ENCODE measurements at places on chromosomes 4 and X. TPM values are rescaled to one million over a fixed set of nuclear protein-coding genes. Genes with fewer than 3 reads are reported as not detected.

TIMM17B gene
- total RNA-seq: 44.5 TPM

PCSK1N gene
- 1.2 TPM for total RNA-seq

DNA sequence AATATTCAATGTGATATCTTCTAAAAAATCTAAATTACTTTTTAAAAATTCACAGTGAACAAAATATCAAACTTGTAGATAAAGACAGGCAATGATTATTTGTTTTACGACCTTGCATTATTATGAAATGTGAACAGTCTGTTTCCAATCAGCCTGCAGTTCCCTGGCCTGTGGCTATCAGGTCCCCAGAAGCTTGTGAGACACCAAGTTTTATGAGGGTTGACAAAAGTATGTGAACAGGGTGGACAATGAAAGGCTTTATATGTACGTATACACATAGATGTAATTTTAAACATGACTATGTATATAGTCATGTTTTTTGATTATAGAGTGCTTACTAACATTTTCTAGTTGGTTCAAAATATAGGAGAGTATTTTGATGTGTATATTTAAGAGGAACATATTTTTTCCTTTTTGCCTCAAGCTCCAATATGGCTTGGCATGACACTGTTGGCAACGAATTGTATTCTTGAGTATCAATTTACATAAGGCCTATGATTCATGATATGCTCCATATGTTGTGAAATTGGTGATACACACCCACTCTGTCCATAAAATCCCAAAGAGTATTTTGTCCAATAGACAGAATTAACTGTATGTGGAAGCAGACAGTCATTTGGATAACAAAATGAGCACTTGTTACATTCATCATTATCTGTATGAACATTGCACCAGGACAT is 55.7 kb downstream of the BTC start:
- H3K4me3 ChIP-seq: no peak overlapping the region
- no peaks in the 10 kb centered on the region for H3K4me1 ChIP-seq
- no peaks in the 10 kb centered on the region for H3K36me3 ChIP-seq
- H3K27ac ChIP-seq: no peak overlapping the region
- no peaks in the 10 kb centered on the region for H3K27me3 ChIP-seq

GRCh38 chrX:1380672-1381233 is 11.2 kb downstream of the SLC25A6 start:
- H3K4me3 ChIP-seq: no peak overlapping the region
- no peaks in the 10 kb centered on the region for H3K27me3 ChIP-seq
- no peak overlapping the region for H3K27ac ChIP-seq
- H3K36me3 ChIP-seq: peaks cover 13% of the 10 kb centered on the region
- peaks cover 4% of the 10 kb centered on the region for H3K4me1 ChIP-seq
- no peak for DNase-seq

DNA sequence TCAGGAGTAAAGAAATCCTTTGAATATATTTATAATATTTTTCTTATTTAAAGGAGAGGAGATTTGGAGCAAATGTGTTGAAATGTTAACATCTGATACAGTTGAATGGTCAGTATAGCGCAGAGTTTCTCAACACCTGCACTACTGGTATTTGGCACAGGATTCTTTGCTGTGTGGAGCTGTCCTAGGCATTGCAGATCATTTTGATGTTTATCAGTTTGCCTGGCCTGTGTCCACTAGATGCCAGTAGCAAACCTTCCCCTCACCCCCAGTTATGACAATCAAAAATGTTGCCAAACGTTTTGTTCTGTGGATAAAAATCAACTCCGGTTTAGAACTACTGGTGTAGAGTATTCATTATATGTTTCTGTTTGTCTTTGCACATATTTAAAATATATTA is 765.3 kb upstream of the SLIT2 start:
- no peaks in the 10 kb centered on the region for H3K36me3 ChIP-seq
- no peak overlapping the region for H3K27ac ChIP-seq
- no peaks in the 10 kb centered on the region for H3K4me1 ChIP-seq

DNA sequence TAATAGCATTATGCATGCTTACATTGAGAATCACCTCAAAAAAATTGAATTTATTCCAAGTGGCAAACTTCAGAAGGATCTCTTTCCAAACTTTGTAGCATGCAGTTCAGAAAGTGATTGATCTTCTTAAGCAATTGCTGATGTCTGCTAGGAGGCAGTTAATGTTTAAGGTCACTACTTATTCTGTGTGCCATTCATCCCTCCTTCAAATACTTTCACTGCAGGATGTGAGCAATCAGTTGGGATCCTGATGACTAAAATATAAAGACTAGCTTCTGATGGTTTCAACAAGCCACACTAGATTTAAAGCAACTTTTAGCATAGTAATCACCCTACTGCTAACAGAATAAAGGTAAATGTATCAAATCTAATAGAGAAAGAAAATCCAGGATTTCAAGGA is 414.1 kb downstream of the ADGRL3 start:
- no peaks in the 10 kb centered on the region for H3K36me3 ChIP-seq
- H3K27me3 ChIP-seq: no peaks in the 10 kb centered on the region
- no peak overlapping the region for H3K4me3 ChIP-seq
- H3K4me1 ChIP-seq: no peaks in the 10 kb centered on the region

FGF13 gene
- total RNA-seq: not detected

- H3K27ac ChIP-seq: no peak overlapping the region
- DNase-seq: no peak
- H3K4me1 ChIP-seq: no peaks in the 10 kb centered on the region
- no peaks in the 10 kb centered on the region for H3K36me3 ChIP-seq
Measured at GRCh38 chr4:19455196-19455595, 796.5 kb upstream of the SLIT2 start.

GRCh38 chrX:129931411-129932015 is 25.5 kb downstream of the UTP14A start:
- peak overlapping the region; percentile 82 for H3K4me3 ChIP-seq
- peak overlapping the region; percentile 94 for H3K27ac ChIP-seq
- peaks cover 2% of the 10 kb centered on the region for H3K4me1 ChIP-seq
- H3K27me3 ChIP-seq: peaks cover 6% of the 10 kb centered on the region

- H3K27me3 ChIP-seq: no peaks in the 10 kb centered on the region
- peaks cover 21% of the 10 kb centered on the region for H3K36me3 ChIP-seq
Measured at GRCh38 chr4:37909332-37910090, 18.6 kb downstream of the TBC1D1 start.

DNA sequence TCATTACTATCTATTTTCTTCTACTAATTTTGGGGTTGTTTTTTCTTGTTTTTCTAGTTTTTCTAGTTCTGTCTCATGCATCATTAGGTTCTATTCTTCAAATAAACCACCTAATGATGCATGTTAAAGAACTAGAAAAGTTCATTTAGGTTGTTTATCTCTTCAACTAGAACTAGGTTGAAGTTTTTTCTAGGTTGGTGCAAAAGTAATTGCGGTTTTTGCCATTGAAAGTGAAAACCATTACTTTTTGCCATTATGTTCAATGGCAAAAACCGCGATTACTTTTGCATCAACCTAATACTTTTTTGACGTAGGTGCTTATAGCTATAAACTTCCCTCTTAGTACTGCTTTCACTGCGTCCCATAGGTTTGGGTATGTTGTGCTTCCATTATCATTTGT is 64.4 kb upstream of the SLC7A3 start:
- H3K4me3 ChIP-seq: no peak overlapping the region
- H3K27ac ChIP-seq: no peak overlapping the region
- H3K27me3 ChIP-seq: peaks cover 10% of the 10 kb centered on the region
- no peaks in the 10 kb centered on the region for H3K36me3 ChIP-seq

DNA sequence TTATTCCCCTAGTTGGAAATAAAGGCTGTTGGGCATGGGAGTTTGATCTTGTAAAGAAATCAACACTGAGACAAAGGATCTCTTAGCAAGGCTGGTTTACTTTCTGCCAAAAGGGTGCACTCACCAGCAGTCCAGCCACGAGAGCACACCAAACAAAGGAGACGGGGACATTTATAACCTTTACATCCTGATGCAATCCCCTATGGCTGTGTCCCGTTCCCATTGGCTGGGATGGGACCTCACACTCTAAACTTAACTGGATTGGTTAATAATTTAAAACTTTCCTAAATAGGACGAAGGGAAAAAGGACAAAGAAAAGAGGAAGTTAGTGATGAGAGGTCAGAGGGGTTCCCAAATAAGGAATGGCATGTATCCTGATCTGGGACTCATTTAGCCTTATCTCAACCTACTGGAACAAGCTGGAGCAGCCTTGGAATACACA is 17.9 kb downstream of the METAP1 start:
- H3K27ac ChIP-seq: no peak overlapping the region
- H3K36me3 ChIP-seq: peaks cover 73% of the 10 kb centered on the region
- peaks cover 2% of the 10 kb centered on the region for H3K4me1 ChIP-seq
- no peaks in the 10 kb centered on the region for H3K27me3 ChIP-seq
- no peak overlapping the region for H3K4me3 ChIP-seq

DNA sequence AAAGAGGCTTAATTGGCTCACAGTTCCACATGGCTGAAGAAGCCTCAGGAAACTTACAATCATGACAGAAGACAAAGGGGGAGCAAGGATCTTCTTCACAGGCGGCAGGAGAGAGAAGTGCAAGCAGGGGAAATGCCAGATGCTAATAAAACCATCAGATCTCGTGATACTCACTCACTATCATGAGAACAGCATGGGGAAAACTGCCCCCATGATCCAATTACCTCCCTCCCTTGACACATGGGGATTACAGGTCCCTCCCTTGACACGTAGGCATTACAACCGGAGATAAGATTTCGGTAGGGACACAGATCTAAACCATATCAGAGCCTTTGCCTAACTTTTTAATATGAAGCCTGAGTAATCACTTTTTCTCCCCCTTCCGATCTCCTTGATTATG is 43.7 kb upstream of the MAPK10 start:
- no peaks in the 10 kb centered on the region for H3K27me3 ChIP-seq
- H3K4me1 ChIP-seq: no peaks in the 10 kb centered on the region
- no peaks in the 10 kb centered on the region for H3K36me3 ChIP-seq
- DNase-seq: no peak

UPF3B gene
- 11.1 TPM for total RNA-seq

- no peak overlapping the region for H3K27ac ChIP-seq
- H3K4me1 ChIP-seq: peaks cover 8% of the 10 kb centered on the region
- peaks cover 6% of the 10 kb centered on the region for H3K36me3 ChIP-seq
- H3K27me3 ChIP-seq: peaks cover 37% of the 10 kb centered on the region
Measured at GRCh38 chr4:6204098-6204497, 3.7 kb upstream of the JAKMIP1 start.

DTHD1 gene
- 4.7 TPM for total RNA-seq

- DNase-seq: no peak
- no peak overlapping the region for H3K4me3 ChIP-seq
- no peaks in the 10 kb centered on the region for H3K36me3 ChIP-seq
- H3K27ac ChIP-seq: no peak overlapping the region
- peaks cover 11% of the 10 kb centered on the region for H3K27me3 ChIP-seq
- H3K4me1 ChIP-seq: peaks cover 15% of the 10 kb centered on the region
Measured at GRCh38 chr4:153113061-153113837, 91.0 kb upstream of the TRIM2 start.

- H3K4me3 ChIP-seq: no peak overlapping the region
- peaks cover 2% of the 10 kb centered on the region for H3K4me1 ChIP-seq
- no peak for DNase-seq
- H3K27ac ChIP-seq: no peak overlapping the region
Measured at GRCh38 chr4:138677748-138678147, 337.8 kb upstream of the NOCT start.

GRCh38 chrX:142663330-142664095 is 362.2 kb upstream of the SPANXN4 start:
- H3K36me3 ChIP-seq: no peaks in the 10 kb centered on the region
- no peak overlapping the region for H3K4me3 ChIP-seq
- no peaks in the 10 kb centered on the region for H3K27me3 ChIP-seq
- DNase-seq: no peak
- no peak overlapping the region for H3K27ac ChIP-seq

DNA sequence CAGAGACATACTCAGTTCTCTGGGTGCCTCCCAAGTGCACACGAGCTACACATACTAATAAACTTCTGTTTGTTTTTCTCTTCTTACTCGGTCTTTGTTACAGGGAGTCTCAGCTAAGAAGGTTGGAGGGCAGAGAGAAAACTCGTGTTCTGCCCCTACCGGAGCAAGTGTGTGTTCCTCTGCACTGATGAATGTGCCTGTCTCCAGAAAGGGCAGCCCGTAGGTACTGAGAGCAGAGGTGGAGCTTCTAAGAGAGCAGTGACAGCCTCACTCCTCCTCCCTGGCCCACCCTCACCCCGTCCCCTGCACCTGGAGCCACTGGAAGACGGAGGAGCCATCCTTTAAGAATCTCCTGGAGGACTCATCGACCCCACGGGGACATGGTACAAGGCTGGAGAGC is 67.6 kb downstream of the MTNR1A start:
- H3K4me3 ChIP-seq: no peak overlapping the region
- no peak for DNase-seq
- no peak overlapping the region for H3K27ac ChIP-seq
- no peaks in the 10 kb centered on the region for H3K36me3 ChIP-seq

DNA sequence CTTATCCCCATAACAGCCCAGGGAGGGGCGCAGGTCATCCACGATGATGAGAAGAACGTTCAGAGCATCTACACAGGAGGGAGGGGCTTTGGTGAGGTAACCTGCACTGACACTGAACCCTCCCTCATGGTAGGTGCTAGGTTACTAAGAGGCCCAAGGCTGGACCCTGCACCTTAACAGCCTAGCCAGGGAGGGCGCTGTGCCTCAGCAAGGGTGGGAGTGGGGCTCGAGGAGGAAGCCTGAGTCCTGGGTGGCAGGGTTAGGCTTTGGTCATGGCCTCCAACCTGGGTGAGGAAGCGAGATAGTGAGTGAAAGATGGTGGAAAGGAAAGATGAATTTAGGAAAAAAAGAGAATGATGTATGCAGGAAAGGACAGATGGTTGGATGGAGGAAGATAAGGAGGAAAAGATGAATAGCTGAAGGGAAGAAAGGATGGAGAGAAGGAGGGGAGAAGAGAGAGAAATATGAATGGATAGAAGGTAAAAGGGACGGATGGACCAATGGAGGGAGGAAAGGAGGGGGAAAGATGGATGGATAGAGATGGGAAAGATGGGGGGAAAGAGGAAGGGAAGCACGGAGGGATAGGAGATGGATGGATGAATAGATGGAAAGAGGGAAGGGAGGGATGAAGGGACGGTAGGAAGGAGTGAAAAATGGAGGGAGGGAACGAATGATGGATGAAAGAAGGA is 736 bp downstream of the IDS start:
- peaks cover 6% of the 10 kb centered on the region for H3K36me3 ChIP-seq
- peaks cover 3% of the 10 kb centered on the region for H3K27me3 ChIP-seq
- peak; percentile 66 for DNase-seq
- peak overlapping the region; percentile 97 for H3K27ac ChIP-seq

DNA sequence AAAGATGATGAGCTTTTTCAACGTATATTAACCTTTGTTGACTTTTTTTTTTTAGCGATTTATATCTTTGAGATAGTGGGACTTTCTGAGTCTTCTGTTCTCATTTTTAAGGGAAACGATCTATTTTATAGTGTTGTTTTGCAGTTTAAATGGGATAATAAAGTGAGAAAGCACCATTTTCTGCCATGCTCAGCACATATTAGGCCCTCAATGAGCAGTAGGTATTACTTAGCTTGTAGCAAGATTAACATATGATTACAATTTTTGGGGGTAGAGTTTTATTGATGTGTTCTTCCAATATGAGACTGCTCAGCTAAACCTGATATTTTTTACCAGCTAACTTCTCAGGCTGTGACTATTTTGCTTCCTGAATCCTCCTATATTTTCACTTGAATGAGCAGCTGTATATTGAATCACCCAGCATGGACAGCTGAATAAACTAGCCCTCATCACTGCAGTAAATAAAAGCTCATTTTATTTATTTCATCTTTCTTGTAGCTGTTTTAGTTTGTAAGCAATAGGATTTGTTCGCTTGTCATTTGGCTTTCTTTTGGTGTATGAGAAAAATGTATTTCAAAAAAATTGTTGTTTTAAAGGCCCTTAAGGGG is 43.7 kb downstream of the UGT8 start:
- no peaks in the 10 kb centered on the region for H3K4me1 ChIP-seq
- no peak for DNase-seq
- no peak overlapping the region for H3K4me3 ChIP-seq
- H3K27me3 ChIP-seq: no peaks in the 10 kb centered on the region
- H3K27ac ChIP-seq: no peak overlapping the region
- H3K36me3 ChIP-seq: no peaks in the 10 kb centered on the region

- H3K36me3 ChIP-seq: no peaks in the 10 kb centered on the region
- DNase-seq: no peak
- H3K27me3 ChIP-seq: no peaks in the 10 kb centered on the region
- no peak overlapping the region for H3K27ac ChIP-seq
Measured at GRCh38 chr4:57548856-57549255, 438.7 kb upstream of the IGFBP7 start.
